ENCODE measurements at places on chromosomes 5 and 9.

- no peak for DNase-seq
Observed at GRCh38 chr9:92480986-92481633, 1.2 kb downstream of the ASPN start.

DNA sequence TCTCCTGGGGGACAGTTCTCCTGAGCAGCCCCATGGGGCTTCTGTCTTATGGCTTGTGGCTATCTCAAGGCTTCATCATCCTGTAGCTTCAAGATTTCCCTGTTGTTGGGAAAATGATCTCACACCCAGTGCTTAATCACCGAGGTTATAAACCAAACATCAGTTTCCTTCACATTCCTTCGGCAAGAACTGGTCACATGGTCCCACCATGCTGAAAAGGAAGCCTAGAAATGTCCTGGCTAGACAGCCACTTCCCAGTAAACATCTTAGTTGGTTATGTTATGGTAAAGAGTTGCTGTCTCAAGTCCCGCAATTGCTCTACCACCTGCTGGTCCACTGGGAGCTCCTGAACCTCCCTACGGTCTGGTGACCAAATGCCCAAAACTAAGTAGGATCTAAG lies 66.0 kb downstream of the RAB3C start:
- DNase-seq: no peak

DNA sequence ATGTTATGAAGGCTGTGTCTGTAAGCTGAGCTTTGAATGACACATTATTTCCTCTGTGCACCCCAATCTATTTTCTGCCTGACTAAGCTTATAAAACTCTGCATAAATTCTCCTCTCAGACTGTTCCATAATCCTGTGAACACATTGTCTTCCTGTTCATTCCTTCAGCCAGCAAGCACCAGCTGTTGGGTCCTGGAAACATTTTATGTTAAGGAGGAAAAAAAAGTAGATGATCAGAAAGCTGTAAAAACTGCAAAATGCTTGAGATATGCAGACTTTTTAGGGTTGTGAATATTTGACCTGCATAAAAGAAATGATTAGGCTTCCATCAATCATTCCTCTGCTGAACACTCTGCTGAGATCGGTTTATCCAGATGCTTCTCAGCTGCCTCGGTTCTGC lies 1246.0 kb upstream of the DMAC1 start:
- DNase-seq: no peak

- DNase-seq: no peak
Observed at GRCh38 chr9:135478829-135479468, 633 bp upstream of the PPP1R26 start.

DNA sequence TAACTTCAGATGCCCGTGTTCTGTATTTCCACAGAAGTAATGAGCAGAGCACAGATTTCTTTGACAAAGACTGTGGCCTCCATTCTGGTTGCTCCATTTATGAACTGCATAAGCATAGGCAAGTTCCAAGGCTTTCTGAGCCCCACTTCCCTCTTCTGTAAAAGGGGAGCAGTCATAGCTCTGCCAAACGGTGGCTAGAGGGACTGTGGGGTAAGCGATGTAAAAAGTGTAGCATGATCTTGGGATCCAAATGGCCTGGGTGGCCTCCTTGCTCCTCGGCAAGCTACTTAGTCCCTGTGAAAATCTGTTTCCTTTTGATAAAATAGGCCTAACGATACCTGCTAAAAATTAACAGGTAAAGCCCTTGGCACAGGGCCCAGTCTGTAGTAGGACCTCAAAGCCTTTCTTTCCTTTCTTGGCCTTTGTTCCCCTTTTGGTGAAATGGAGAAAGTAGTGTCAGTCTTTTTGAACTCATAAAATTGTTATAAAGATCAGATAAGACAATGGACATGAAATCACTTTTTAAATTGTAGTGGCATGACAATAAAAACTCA lies 646.6 kb downstream of the ACTL7B start:
- DNase-seq: no peak

GRCh38 chr9:117839862-117840261 lies 135.7 kb downstream of the TLR4 start:
- no peak for DNase-seq

DNA sequence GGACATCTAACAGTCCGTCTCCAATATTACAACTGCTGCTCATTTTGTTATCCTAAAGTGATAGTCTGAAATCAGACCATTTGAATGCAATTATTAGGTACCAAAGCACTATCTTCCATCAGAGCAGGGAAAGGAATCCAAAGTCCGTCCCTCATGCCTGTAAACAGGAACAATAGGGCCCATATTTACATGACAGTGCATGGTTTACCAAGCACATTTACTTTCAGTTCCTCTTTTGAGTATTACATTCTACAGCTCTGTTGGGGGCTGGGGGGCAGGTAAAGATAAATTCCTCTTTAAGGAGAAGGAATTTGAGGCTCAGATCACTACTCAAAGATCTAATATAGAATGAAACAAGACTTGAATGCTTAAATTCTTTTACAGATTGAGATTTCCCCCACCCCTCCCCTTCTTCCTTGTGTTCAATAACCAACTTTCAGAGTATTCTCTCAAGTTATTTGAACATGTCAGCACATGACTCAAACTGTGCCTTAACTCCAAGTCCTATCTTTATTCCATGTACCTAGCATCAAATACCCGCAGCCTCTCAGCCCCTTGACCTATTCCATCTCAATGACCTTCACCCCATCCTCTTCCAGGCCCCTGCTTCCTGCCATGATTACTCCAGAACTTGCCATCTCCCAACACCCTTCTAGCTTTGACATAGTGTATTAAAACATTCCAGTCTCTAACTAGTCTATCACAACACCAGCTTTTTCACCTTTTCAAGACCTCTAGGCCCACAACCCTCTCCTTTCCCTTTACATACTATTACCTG lies 71.0 kb downstream of the BRINP1 start:
- no peak for DNase-seq

GRCh38 chr5:177134697-177135225 lies 1.2 kb downstream of the NSD1 start:
- no peak for DNase-seq

GRCh38 chr9:105887679-105888078 lies 193.3 kb downstream of the TMEM38B start:
- no peak for DNase-seq

DNA sequence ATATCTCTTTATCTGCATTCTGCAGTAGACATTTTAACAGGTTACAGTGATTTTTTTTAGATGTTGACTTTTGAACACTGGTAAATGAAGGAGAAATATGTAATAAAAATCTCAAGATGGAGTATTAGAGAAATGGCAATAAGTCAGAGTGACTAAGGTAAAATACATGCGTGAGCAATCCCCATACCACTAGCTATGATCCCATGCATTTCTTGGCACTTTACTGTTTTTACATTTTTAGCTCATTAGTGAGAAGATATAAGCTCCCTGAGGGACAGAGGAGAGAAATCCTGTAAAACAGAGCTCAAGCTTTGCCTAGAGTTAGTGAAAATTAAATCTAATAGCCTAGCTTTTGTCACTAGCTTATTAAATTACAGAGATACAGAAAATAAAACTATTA lies 181.9 kb upstream of the TRPM3 start:
- DNase-seq: no peak

DNA sequence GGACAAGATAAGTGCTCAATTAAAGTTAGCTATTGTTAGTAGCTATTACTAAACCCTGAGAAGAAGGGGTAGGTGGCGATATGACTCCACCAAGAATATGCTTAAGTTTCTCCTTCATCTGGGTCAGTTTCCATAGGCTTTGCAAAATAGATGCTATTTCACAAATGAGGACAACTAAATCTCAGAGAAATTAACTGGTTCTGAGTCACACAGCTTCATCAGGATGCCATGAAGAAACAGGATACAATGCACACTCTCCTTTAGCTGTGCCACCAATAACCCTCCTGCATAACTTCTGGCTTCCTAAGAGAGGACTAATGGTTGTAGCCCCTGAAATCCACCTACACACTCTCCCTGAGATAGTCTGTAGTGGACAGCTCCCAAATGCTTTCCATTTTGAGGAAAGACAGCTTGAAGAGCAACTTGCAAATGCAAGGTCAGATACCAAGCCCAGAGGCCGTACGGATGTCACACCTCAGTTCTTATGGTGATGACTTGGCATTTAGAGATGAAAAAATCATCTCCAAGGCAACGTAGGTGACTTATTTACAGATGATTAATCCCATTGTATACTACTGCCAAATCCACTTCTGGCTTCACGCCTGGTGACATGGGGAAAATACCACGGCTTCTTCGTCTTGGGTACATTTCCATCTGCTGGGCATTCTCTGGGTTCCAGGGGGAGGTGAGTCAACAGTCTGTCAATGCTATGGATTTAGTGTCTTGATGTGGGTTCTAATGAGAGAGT lies 251.4 kb upstream of the IL12B start:
- DNase-seq: no peak

GRCh38 chr5:55694152-55694830 lies 17.8 kb downstream of the SLC38A9 start:
- DNase-seq: peak; percentile 10

All from CD4-positive, alpha-beta T cell treated with Interleukin-21 for 1 hour (primary cell).